ENCODE measurements at places on chromosomes 6 and 20.

DNA sequence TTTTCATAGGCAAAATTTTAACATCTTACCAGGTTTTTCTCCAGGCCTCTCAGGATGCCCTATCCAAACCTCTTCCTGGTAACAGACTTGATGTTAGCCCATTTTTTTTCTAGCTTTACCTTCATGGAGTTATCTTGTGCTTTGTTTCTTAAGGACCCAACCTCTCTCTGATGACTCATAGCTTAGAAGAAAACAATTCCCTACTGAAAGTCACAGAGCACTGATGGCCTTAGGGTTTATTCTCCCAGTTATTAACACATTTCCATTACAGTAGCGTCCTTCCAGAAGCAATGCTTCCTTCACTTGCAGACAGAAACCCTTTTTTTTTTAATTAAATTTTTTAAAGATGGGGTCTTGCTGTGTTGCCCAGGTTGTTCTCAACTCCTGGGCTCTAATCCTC is 79.4 kb downstream of the IYD start:
- DNase-seq: no peak

DNA sequence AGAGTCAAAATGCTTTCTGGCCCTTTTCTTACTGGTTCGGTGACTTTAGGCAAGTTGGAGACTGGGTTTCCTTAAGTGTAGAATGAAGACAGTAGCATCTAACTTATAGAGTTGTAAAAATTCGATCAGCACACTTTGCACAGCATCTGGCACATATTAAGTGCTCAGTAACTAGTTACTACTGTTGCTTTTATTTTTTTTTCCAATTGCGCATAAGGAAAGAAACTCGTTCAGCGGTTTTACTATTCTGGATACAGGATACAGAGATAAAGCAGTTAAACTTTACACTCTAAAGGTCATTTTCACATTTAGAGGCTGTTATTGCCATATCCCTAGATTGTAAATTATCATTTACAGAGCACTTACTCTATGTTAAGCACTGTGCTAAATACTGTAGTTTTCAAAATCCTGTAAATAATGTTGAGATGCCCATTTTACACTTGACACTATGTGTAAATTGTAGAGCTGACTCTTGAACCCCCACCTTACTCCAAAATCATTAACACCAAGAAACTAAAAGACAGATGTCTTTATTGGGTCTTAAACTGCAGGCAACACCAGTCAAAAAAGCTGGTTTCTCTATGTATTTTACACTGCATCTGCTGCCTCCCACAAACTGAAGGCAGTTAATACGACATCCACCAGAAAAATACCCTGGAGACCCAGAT is 886 bp downstream of the ROMO1 start:
- no peak for DNase-seq

GRCh38 chr20:39473536-39473935 is 511.4 kb downstream of the DHX35 start:
- DNase-seq: no peak

DNA sequence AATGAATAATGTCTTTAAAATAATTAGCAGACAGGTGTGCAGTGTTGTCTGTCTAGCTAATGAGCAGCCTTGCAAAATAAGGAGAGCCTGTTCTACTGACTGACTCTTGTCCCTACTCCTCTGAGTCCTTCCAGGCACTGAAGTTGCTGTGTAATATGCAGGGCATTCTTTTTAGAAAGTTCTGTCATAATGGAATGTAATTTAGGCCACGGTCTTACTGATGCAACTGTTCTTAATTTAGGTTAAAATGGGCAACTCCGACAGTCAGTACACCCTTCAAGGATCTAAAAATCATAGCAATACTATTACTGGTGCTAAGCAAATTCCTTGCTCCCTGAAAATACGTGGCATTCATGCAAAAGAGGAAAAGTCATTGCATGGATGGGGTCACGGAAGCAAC is 133.9 kb downstream of the TIAM2 start:
- DNase-seq: no peak

GRCh38 chr6:37481711-37482605 is 17.7 kb downstream of the CCDC167 start:
- DNase-seq: peak; percentile 96

GRCh38 chr6:42441697-42442081 is 10.0 kb downstream of the TRERF1 start:
- DNase-seq: no peak

GRCh38 chr6:21423106-21423854 is 170.3 kb upstream of the SOX4 start:
- no peak for DNase-seq

DNA sequence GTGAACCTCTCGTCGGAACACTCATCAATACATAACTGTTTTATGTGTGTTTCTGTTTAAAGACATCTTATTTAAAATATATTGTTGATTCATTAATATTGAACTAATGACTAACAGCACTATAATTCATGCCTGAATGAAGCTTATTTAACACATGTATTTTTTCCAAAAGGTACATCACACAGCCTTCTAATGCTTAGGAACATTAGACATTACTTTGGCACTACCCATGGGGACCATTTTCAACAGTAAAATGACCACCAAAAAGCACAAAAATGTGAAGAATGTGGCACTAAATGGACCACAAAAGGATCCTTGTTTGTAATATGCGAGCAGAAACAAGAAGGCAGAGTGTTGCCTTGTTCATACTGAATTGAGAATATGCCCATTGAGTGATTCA is 109.2 kb downstream of the CEP57L1 start:
- DNase-seq: no peak

DNA sequence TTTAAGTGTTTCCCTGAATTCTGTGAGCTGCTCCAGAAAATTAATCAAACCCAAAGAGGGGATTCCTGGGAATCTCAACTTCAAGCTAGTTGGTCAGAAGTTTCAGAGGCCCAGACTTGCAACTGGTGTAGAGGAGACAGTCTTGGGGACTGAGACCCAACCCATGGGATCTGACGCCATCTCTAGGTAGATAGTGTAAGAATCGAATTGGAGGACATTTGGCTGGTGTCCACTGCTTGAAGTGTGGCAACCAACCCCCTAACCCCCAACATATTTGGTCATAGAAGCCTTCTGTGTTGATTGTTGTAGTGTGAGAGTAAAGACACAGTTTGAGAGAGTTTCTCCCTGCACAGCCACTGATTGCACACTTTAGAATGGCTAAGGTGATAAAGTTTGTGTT is 103.5 kb upstream of the CARMIL1 start:
- DNase-seq: no peak
